Putamen (tissue), 1 donor: ENCODE measurements at places on chromosomes 3 and 15.

DNA sequence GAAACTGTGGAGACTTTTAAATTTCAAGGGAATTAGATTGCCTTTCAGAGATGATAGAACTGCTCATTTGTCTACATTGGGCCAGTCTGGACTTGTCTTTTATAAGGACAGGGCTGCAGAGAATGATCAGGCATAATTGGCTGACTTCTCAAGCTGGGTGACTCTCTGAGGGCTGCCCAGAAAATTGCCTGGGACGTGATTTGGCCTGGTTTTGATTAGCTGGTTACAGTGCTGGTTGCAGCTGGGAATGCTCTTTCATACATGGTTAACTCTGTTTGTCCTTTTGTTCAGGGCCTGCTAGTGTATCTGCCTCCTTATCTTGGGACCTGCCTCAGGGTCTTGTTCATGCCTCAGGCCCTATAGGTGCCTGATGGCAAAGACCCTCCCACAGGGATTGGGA is 245.6 kb downstream of the CLSTN2 start:
- DNase-seq = no peak

DNA sequence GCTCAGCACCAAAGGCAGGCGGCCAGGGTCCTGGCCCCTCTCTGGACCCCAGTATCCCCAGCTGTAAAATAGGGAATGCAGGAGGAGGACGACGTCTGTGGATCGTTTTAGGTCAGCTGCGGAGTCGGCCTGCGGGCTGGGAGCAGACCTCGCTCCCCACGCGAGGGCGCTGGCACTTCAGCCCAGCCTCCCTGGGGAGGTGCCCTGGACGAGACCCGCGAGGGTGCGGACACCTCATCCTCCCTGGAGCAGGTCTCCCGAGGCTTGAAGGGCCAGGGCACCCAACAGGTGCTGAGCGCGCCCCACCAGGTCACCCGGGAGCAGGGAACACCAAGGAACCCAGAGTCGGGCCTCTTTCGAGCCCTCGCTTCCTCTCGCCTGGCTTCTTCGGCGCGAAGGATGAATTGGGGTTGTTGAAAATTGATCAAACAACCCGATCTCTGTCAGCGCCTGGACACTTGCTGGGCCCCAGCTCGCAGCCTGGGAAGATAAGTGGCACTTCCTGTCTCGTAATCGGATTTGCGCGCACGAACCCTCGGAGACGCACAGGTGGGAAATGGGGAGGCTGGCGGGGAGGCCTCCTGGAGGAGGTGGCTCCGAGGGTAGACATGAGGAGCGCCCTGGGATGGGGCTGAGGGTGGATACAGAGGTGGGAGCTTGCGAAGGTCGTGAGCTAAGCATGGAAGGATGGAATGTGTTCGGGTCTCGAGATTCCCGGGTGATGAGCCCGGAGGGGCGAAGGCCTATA is 588 bp upstream of the VIPR1 start:
- peak; percentile 30 for DNase-seq

DNA sequence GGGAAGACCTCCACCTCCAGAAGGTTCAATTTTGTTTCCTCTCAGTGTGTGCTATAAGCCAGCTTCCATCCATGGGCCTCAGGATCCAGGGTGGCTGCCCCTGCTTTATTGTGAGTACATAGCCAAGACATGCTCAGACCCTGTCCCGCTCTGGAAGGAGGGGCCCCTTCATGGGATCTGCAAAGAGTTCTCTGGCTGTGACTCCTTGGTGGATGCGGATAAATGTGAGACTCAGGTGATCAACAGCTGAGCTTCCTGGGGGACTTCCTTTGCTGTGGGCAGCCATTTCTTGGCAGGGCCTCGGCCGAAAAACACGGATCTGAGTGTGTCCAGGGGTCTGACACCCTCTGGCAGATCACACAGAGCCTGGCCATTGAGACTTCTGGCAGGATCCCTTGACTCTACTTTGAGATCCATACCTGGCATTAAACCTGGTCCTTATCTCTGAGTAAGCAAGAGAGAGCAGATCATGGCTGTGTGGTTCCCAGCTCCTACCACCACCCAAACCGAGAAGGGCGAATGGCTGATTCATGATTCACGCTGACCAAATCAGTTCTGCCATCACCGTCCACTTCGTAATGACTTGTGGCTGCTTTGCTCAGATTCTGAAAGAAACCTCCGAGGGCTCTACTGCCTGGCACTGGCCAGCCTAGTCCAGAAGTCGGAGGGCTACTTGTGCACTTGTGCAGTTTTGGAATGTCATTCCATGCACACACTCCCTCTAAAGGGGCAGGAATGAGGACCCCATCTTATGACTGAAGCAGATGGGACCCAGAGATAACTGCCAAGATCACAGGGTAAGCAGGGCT is 68.1 kb downstream of the SENP2 start:
- DNase-seq = no peak

GRCh38 chr3:98540346-98540745 is 8.6 kb downstream of the GPR15 start:
- DNase-seq = no peak

DNA sequence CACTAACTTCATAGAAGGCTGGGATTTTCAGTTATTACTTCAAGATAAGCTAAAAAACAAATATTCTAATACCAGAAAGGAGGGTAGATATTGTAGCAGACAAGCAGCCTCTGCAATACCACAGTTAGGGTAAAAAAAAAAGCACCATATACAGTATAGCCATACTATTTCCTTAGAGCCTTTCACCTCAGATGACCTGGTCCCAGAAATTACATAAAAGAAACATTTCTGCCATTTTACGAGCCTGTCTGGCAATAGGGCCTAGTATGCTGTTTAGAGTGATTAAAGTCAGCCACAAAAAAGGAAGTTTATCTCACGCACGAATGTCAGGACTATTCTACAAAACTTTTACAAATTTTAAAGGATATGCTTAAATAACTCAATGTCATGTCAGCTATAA is 1016.6 kb downstream of the PLOD2 start:
- DNase-seq = no peak

DNA sequence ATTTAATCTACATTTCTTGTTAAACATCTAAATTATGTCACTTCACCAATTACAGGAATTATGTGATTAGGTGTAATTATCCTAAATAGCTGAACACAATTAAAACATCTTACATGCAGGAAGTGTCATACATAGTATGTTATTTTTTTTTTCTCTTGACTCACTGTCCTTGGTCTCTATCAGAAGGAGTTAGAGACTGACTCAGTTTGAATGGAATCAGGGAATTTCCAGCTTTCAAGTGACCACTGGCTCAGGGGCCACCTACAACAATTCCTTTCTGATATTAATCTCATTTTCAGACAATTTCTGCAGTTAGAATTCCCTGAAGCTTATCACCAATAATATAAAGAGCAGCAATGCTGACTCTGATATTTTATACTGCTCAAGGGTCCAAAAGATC is 400.7 kb downstream of the ROBO1 start:
- DNase-seq = no peak

DNA sequence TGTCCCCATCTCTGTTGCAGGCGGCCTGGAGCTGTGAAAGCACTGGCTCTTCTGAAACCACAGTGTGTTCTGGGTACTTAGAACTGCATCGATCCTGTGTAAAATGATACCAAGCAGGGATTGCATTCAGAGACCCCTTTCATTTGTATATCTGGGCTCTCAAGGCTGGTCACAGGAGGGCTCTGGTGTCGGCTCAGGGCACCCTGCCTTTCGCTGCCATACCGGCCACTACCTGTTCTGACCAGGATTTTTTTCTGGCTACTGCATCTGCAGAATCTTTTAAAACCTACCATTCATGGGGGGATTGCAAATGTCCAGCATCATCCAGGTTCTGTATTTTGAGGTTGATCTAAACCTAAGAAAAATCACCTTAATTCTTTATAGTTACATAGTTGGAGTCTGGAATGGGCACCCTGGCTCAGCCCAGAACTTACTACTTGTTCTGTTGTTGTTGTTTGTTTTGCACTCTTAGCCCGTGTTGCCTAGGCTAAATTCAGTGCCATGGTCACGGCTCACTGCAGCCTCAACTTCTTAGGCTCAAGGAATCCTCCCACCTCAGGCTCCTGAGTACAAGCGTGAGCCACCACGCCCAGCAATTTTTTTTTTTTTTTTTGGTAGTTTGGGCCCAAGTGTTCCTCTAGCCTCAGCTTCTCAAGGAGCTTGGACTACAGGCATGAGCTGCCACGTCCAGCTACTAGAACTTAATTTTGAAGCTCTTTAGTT is 52.7 kb downstream of the TRIM71 start:
- DNase-seq = no peak

DNA sequence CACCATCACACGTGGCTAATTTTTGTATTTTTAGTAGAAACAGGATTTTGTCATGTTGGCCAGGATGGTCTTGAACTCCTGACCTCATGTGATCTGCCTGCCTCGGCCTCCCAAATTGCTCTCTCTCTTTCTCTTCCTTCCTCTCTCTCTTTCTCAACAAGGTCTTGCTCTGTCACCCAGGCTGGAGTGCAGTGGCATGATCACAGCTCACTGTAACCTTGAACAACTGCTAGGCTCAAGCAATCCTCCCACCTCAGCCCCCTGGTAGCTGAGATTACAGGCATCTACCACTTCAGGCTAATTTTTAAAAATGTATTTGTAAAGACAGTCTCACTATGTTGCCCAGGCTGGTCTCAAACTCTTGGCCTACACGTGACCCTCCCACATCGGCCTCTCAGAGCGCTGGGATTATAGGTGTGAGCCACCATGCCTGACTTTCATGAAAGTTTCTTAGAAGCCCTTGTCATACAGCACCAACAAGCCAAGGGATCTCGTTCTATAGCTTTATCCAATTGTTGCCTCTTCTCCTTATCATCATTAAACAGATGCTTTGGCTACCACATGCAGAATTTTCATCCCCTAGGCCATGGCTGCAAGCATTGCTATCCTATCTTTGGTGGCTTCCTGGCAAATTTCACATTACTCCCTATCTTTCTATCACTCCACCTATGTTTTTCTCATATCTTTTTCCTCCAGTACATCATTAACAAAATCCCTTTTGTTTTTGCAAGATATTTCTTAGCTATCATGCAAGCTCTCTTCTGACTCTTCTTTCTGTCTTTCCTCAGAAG is 5.7 kb downstream of the CCDC32 start:
- no peak for DNase-seq

GRCh38 chr3:110887176-110887575 is 184.4 kb upstream of the NECTIN3 start:
- DNase-seq = no peak

- DNase-seq = no peak
These were observed 67.2 kb upstream of the CSTA start for GRCh38 chr3:122257644-122258364.

DNA sequence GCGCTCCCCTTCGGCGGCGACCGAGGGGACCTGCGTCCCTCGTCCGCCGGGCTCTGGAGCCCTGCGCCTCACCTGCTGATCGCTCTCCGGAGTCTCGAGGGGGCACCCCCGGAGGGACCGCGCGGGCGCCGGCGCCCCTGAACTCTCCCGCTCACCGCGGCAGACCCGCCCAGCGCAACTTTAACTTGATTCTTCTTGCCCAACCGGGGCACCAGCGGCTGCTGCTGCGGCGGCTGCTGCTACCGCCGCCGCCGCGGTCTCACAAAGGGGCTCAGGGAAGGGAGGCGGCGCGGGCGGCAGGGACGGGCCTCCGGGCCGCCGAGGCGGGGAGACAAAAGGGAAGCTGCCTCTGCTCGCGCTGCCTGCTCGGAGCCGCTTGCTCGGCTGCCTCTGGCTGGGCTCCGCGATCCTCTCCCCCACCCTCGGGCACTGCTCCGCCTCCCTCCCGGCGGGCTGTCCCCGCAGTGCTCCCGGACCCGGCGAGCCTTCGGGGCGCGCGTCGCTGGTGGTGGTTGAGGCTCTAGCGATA is at the start of gene PPM1L:
Gene PPM1L, plus strand, starts transcription at position 456 of the 529 bp plus-strand sequence.
- DNase-seq = peak; percentile 62

DNA sequence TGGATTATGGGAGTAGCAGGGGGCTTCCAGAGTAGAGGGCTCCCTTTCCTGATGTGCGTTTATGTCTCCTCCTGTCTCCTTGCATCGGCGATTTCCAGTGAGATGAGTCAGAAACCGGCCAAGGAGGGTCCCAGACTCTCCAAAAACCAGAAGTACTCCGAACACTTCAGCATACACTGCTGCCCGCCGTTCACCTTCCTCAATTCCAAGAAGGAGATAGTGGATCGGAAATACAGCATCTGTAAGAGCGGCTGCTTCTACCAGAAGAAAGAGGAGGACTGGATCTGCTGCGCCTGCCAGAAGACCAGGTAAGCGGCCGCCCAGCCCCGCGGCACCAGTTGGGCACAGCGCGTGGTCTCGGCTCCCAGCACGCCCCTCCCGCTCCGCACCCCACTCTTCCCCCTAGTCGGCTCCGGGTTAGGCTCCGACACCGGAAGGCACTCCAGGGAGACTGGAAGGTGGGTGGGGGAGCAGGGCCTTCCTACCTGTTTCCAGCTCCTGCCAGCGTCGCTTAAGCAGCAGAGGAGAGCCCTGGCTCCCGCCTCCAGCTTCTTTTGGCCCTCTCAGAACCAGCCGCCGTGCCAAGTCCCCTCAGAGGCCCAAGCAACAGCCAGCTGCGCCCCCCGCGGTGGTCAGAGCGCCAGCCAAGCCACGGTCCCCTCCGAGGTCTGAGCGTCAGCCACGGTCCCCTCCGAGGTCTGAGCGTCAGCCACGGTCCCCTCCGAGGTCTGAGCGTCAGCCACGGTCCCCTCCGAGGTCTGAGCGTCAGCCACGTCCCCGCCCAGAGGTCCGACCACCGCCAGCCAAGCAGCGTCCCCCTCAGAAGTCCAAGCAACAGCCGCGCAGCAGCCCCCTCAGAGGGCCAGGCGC is 34.7 kb downstream of the MOBP start:
- peak; percentile 16 for DNase-seq

- no peak for DNase-seq
These were observed 15.4 kb downstream of the CHRD start for GRCh38 chr3:184395320-184395660.

GRCh38 chr15:61974118-61974517 is 86.1 kb downstream of the VPS13C start:
- no peak for DNase-seq

DNA sequence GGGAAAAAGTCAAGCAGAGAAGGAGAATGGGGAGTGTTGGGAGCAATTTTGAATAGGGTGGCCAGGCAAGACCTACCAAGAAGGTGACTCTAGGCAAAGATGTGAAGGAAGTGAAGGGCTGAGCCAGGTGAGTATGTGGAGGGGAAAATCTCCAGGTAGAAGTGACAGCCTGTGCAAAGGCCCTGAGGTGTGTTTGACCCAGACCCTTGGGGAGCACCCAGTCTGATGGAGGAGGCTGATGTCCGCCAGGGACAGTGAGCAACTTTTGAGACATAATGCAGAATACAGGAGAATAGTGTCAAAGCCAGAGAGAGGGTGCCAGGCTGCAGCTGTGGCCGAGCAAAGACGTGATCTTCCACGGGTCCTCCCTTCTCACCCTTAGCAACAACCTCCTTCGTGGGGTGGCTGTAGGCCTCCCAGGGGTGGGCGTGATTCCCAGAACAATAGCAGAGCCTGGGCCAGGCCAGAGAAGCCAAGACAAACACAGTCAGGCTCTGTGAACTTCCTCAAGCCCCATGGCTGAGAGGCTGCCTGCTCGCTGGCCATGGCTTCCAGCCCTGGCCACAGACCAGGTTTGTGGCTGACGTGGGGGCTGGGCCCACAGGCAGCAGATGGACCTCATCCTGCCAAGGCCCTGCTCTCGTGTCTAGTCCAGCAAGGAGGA is 58.1 kb downstream of the SLC6A6 start:
- DNase-seq = peak; percentile 87

- no peak for DNase-seq
These were observed 19.9 kb upstream of the GOLGA8J start for GRCh38 chr15:30062881-30063280.
